Activated T-helper 1 cell treated with Interleukin-2 at 50 U/mL for 16 hours (primary cell): ENCODE measurements at places on chromosomes 16 and 17.

GRCh38 chr17:9115214-9116191 lies 94.2 kb downstream of the NTN1 start:
- DNase-seq = peak; percentile 7

DNA sequence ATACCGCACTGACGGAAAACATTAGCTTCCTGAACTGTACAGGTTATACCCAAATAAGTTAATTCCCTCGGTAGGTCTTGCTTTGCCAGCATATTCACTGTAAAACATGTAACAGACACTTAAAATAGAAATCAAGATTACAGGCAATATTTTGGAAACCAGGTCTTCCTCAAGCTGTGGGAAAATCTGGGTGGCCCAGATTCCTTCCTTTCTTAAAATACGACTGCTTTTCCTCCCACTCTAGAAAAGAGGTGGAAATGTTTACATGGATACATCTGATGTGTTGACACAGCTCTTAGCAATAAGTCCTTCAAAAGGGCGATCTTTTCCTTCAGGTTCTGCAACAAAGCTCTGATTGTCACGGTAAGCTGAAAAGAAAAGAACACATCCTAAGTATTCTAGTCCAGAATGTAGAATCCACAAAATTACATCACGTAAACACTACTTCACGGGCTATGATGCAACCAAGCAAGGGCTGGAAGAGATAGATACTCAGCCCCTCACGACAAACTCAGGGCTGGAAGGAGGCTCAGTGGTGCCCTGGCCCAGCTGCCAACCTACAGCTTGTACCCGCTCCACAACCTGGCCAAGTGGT lies 18.4 kb downstream of the STX8 start:
- DNase-seq = no peak

GRCh38 chr17:75271233-75271954 lies 363 bp upstream of the MIF4GD start:
- DNase-seq = peak; percentile 87

- no peak for DNase-seq
Observed at GRCh38 chr16:31529937-31530312, 2.2 kb downstream of the AHSP start.

- DNase-seq = no peak
Observed at GRCh38 chr16:88348377-88349152, 34.2 kb upstream of the ZNF469 start.

DNA sequence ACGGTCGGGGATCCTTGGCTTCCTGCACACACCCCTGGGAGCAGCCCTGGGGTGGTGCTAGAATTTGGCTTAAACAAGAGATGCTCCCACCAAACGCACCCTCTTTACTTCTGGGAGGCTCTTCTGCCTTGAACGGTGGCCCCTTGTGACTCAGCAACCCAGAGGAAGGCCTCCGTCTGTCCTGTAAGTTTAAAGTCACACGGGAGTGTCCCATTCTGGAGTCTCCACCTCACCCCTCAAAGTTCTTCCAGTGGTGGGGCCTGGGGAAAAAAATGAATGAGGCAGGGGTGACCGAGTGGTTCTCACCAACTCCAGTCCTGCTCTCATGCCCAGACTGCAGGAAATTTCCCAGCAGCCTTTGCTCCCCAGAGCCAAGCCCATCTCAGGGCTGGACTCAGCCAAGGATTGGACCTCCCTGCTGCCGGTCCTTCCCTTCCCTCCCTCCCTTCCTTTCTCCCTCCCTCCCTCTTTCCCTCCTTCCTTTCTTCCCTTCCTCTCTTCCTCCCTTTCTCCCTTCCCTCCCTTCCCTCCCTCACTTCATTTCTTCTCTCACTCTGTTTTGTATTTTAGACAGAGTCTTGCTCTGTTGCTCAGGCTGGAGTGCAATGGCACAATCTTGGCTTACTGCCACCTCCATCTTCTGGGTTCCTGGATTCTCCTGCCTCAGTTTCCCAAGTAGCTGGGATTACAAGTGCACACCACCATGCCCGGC lies 11.4 kb downstream of the ITGAD start:
- DNase-seq = no peak

- no peak for DNase-seq
Observed at GRCh38 chr17:43312011-43312410, 78.2 kb upstream of the RNU2-1 start.

DNA sequence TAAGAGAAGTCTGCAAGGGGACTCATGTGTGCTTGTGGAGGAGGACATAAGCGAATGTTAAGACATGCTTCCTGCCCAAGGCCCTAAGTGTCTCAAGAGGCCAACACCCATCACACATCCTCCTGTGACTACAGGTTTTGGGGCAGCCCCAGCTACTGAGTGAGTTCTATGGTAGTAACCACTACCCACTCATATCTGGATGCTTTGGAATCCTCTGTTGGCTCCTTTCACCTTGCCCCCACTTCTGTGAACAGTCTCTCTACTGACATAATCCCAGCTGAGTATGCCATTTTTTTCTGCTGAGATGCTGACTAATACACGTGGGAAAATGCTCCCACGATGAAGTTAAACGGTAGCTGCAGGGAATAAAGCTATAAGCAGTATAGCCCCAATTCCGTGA lies 153.5 kb downstream of the VPS53 start:
- no peak for DNase-seq

DNA sequence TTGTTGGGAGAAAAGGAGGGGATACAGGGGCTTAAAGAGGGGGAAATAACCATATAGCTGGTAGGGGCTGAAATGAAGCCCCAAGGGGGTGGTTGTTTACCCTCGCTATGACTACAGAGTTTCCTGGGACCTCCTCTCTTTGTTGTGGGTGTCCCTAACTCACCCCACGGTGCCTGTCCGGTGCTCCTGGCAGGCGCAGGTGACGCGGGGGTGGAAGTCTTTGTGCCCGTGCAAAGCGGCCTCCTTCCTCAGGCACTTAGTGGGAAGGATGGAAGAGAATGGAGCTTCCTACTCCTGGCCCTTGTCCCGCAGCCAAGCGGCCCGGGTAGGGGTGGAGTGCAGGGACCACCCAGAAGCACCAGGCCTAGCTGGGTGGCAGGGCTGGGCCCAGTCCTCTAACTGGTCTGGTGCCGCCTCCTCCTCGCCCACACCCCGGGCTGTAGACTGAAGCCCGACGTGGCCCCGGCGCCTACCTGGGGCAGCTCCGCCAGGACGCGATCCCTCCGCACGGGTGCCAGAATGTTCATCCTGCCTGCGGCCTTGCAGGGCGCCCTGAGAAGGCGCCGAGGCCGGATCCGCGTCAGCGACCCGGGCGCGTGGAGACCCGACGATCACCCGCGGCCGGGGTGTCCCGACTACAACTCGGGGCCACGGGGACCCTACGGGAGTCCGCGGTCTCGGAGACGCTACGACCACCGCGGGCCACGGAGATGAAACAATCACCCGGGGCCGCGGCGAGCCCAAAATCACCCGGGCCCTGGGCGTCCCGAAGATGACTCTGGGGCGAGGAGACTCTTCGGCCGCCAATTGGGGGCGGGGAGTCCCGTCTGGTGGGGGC lies 709 bp downstream of the RAB34 start:
- DNase-seq = no peak

- DNase-seq = no peak
Observed at GRCh38 chr17:14760719-14761411, 460.0 kb downstream of the HS3ST3B1 start.

DNA sequence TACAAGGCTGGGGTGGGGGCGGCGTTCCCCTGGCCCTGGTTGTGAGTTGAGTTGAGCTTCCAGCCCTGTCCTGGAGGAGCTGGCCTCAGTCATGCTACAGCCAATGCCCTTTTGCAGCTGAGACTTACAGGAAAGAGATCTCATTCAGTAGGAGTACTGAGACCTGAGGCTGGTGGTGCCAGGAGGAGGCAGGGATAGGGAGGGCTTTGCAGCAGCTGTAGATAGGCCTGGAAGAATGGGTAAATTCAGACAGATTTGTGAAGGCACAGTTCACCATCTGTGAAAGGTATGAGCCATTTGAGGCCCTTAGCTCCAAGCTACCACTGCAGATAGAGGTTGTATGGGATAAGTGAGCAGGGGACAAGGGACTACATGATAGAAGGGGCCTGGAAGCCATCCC lies 5.6 kb downstream of the STX4 start:
- DNase-seq = no peak

DNA sequence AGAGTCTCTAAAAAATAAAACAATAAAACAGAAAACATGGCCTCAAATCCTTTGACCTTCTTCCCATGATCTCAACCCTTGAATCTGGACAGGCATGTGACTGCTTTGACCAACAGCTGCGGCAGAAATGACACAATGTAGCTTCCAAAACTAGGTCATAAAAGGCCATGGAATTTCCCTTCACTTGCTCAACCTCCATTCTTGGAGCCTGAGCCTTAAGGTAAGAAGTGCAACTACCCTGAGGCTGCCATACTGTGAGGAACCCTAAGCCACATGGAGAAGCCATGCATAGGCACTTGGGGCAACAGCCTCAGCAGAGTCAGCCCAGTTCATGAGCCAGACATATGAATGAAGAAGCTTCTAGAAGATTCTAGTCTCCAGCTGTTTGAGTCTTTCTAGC lies 75.7 kb upstream of the BRD7 start:
- no peak for DNase-seq

DNA sequence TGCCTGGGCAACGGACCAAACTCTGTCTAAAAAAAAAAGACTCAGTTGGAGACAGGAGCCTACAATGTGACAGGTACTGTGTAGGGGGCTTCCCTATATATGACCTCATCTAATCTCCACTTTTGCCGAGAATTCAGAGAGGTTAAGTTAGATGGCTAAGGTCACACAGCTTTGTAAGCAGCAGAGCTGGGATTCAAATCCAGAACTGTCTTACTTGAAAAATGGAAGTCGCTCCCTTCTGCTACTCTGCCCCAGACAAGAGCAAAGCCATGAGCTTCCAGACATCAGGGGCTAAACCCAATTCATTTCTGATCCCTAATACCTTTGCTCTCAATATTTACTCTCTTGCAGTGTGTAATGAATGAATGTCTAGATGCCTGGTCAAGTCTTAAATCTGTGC lies 41.5 kb upstream of the ABCC12 start:
- DNase-seq = no peak

GRCh38 chr16:69366431-69366830 lies 14.8 kb upstream of the TMED6 start:
- DNase-seq = no peak

DNA sequence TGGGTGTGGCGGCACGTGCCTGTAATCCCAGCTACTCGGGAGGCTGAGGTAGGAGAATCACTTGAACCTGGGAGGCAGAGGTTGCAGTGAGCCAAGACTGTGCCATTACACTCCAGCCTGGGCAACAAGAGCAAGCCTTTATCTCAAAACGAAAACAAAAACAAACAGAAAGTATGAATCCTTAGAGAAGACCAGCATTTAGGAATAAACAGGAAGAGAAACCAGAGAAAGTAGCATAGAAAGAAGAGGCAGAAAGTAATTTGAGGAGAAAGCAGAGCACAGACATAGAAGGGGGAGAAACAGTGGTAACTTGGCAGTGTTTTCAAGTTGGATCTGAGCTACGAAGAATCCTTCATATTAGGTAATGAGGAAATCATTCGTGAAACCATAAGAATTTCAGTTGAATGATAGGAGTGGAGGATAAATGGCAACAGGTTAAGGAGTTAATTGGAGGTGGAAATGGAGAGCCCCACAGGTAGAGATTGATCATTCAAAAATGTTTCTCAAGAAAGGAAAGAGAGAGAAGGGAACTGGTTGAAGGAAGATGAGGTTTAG lies 9.7 kb upstream of the CCL2 start:
- DNase-seq = no peak

- DNase-seq = no peak
Observed at GRCh38 chr16:3094289-3095027, 4.6 kb downstream of the ZSCAN10 start.

DNA sequence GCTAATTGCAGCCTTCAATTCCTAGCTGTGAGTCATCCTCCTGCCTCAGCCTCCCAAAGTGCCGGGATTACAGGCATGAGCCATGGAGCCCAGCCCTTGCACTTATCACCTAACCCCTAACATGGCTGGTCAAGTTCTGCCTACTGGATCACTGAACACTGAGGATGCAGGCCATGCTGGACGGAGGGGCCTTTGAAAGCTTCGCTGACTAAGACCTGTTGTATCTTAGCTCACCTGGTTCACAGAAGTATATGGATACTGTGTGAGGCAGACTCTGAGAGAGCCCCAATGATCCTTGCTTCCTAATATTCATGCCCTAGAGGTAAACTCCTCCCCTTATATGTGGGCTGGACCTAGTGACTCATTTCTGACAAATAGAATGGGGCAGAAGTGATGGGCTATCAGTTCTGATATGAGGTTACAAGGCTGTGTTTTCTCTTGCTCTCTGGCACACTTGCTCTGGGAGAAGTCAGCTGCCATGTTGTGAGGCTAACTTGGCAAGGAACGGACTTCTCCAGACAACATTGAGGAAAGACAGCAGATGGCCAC lies 11.7 kb upstream of the TMIGD1 start:
- no peak for DNase-seq

- no peak for DNase-seq
Observed at GRCh38 chr17:34797720-34798119, 163.5 kb downstream of the CCT6B start.

DNA sequence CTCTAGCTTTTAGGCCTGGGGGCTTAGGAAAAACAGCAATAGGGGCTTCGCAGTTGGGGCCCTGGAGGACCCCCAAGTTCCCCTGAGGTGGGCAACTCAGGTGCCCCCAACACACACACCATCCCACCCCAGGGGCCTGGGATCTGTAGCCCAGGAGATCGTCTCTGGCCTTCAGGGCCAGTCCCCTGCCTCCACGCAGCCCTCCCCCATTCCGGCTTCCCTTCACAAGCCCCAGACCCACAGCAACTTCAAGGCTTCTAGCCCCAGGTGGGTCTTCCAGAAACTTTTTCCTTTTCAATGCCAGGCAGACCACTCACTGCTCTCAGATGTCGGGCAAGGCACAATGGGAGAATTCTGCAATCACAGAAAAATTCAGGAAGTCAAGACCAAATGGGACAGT lies 79.4 kb downstream of the C16orf78 start:
- no peak for DNase-seq

DNA sequence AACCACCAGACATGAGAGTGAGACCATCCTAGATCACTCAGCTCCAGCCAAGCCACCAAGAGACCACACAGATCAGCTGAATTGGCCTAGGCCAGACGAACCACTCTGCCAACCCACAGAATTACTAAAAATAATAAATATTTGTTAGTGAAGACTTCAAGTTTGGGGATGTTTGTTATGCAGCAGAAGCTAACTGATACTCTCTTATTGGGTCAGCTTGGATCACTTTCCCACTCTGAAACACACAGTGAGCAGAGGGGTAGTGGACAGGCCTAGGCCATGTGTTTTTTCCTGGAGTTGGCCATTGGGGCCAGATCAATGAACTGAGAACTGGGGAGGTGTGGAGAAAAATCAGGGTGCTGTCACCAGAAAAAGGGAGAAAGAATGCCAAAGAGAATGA lies 15.6 kb upstream of the ITPRIPL2 start:
- DNase-seq = no peak
